ENCODE measurements at places on chromosomes 16 and 17.

- peak; percentile 74 for DNase-seq
Measured at GRCh38 chr17:64259922-64260321, 3.1 kb downstream of the TEX2 start.

GRCh38 chr17:76793775-76794174 is 55.9 kb downstream of the MFSD11 start:
- peak; percentile 15 for DNase-seq

GRCh38 chr17:31467502-31468256 is 76.2 kb downstream of the RAB11FIP4 start:
- DNase-seq = no peak

GRCh38 chr17:38749223-38750043 is 1.3 kb upstream of the PCGF2 start:
- DNase-seq = peak; percentile 70

- DNase-seq = no peak
Measured at GRCh38 chr17:17888371-17888770, 51.6 kb upstream of the SREBF1 start.

- DNase-seq = no peak
Measured at GRCh38 chr16:21060027-21060510, 90.6 kb downstream of the DNAH3 start.

GRCh38 chr16:61681124-61681523 is 355.1 kb downstream of the CDH8 start:
- DNase-seq = no peak

DNA sequence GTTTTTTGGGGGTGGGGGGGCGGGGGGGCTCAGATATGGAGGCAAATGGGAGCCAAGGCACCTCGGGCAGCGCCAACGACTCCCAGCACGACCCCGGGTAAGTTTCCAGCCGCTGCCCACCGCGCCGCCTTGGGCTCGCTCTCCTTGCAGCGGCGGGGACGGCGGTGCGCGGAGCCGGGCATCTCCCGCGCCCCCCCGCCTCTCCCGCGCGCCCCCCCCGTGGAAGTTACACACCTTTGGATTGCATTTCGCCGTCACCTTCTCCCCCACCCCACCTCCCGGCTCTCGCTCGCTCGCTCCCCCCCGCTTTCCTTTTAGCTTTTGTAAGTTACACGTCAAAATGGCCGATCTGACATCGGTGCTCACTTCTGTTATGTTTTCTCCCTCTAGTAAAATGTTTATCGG is 387 bp downstream of the MSI2 start:
- peak; percentile 52 for DNase-seq

DNA sequence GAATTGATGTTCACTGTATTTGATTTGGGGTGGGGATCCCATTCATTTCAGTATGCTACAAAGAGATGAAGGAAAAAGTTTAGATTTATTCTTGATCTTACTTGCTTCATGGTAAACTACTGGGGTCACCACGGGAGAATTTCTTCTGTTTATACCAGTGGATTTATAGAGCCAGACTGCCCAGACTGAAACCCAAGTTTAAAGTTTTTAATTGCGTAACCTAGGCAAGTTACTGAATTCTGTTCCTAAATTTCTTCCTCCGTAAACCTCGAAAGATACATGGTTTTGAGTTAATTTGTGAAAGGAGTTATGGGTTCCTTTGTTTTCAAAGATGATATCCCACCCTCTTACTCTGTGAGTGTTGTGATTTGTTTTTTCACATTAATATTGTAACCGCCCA is 26.4 kb downstream of the PIGL start:
- DNase-seq = no peak

- DNase-seq = no peak
Measured at GRCh38 chr16:57022445-57022844, 33.1 kb downstream of the NLRC5 start.

DNA sequence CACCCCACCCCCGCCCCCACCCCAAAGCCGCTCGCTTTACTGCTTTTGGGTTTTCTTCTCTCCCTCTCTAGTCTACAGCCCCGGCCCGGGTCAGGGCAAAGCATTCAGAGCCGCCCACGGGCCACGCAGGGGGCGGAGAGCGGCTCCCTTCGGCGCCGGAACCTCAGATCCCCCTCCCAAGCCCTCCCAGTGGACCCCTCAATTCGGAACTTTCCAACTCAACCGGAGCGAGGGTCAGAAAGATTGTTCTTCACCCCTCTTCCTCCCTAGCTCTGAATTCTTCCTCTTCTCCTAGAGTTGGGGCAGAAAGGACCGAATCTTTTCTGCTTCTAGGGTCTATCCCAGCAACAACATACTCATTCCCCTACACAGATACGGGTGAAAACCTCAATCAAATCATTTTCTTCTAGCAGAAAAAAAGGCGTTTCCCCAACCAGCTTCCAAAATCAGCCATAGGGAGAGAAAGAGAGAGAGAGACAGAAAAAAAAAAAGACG is 1.0 kb downstream of the HOXB2 start:
- no peak for DNase-seq

- DNase-seq = no peak
Measured at GRCh38 chr17:63665527-63666214, 34.3 kb downstream of the LIMD2 start.

- no peak for DNase-seq
Measured at GRCh38 chr17:28567604-28568003, 3.7 kb downstream of the PIGS start.

GRCh38 chr17:38508570-38508950 is 80.3 kb downstream of the ARHGAP23 start:
- DNase-seq = peak; percentile 4

- DNase-seq = no peak
Measured at GRCh38 chr17:51044976-51045375, 75.7 kb downstream of the SPAG9 start.

- DNase-seq = no peak
Measured at GRCh38 chr16:78984324-78984723, 616.2 kb downstream of the MAF start.

GRCh38 chr16:56370875-56371659 is 54.3 kb downstream of the AMFR start:
- DNase-seq = peak; percentile 73

DNA sequence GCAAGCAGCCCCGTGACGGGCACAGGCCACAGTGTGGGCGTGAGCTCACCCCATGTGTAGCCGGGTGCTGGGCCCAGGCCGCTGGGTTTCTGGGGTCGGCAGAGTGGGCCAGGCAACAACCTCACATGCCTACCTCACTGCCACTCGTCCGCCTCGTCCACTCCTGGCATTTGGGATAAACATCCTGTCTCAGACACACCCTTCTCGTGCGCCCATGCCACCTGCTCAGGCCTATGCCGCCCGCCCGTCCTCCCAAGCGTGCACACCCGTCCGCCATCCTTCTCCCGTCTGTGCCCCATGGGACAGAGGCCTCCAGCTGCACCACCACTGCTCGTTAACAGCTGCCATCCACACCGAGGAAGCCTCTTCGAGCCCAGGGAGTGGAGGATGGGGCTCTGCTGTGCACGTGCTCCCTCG is 64.3 kb downstream of the KLHDC4 start:
- DNase-seq = no peak

GRCh38 chr17:305090-305976 is 47.3 kb downstream of the RPH3AL start:
- DNase-seq = no peak

- no peak for DNase-seq
Measured at GRCh38 chr16:72840631-72841381, 207.1 kb downstream of the ZFHX3 start.

DNA sequence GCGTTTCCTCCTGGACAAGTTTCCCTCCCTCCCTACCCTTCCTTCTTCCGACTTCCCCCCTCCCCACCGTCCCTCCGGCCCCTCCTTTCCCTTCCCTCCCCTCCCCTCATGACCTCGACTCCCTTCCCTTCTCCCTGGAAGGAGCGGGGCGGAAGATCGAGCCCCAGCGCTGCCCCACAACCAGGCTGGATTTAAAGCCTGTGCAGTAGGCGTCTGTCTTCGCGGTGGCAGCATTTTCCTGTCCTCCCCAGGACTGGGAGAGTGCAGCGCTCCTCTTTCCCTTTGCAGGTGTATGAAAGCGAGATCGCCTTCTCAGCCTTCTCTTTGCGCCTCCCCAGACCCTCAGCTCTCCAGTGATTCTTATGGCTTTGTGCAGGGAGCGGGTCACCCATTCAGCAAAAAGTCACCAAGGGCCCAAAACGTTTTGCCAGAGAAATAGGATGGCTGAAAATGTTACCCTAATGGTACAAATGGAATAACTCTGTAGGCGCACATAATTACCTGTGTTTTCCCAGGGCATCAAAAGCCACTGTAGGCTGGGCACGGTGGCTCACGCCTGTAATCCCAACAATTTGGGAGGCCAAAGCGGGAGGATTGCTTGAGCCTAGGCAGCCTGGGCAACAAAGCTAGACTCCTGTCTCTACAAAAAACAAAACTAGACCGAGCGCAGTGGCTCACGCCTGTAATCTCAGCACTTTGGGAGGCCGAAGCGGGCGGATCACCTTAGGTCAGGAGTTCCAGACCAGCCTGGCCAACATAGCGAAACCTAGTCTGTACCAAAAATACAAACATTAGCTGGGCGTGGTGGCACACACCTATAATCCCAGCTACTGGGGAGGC is 40.8 kb downstream of the SLFN12L start:
- no peak for DNase-seq

GRCh38 chr17:46720408-46720807 is 98.1 kb downstream of the WNT3 start:
- no peak for DNase-seq

DNA sequence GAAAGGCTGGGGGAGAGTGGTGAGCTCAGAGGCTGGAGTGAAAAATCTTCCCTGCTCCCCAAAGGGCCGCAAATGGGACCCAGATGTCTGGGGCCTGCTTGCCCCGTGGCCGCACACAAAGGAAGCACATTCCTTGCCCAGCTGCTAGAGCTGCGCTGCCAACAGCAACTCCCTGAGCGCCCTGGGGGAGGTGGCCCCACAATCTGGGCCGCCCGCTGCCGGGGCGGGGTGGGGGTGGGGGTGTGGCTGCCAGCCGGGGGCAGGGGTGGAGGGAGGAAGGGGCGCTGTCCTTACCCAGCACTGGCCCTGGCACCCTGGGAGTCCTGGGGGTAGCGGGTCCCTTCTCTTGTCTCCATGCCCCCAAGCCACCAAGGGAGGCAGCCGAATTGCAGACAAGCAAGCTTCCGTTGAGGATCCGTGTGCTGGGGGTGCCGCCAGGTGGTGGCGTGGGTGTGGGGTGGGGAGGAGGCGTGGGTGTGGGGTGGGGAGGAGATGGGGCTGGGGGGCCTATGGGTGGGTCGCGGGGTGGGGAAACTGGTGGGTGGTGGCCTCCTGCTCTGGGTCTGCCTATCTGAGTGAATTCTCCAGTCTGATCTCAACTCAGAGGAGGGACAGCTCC is 48.4 kb upstream of the PABPN1L start:
- DNase-seq = peak; percentile 90

GRCh38 chr17:68328676-68329075 is 37.4 kb downstream of the ARSG start:
- no peak for DNase-seq

- no peak for DNase-seq
Measured at GRCh38 chr16:83102336-83102735, 475.6 kb downstream of the CDH13 start.

- peak; percentile 47 for DNase-seq
Measured at GRCh38 chr16:67456391-67457081, 24.4 kb downstream of the ATP6V0D1 start.

DNA sequence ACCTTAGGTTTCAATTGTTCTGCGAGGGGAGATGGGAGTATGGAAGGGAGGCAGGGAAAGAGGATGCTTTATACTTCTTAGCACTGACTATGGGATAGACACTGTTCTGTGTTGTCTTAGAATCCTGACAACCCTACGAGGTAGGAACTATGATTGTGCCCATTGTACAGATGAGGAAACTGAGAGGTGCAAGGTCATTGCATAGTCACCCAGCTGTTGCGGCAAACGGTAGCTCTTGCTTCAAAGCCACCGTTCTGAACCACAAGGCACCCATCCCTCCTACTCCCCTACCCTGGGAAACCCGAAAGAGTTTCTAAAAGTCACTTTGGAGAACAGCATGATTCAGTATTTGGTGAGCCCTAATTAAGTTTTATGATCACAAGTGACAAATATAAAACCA is 7.5 kb downstream of the CCDC40 start:
- DNase-seq = no peak

- DNase-seq = peak; percentile 71
Measured at GRCh38 chr17:12665263-12666210, at the start of gene MYOCD. TSS of gene MYOCD (plus strand) at chr17:12665890. CDS start at chr17:12666189, 299 bp downstream.

GRCh38 chr16:10240854-10241613 is 58.8 kb upstream of the GRIN2A start:
- DNase-seq = no peak

- no peak for DNase-seq
Measured at GRCh38 chr17:2241823-2242222, 61.8 kb downstream of the SMG6 start.

DNA sequence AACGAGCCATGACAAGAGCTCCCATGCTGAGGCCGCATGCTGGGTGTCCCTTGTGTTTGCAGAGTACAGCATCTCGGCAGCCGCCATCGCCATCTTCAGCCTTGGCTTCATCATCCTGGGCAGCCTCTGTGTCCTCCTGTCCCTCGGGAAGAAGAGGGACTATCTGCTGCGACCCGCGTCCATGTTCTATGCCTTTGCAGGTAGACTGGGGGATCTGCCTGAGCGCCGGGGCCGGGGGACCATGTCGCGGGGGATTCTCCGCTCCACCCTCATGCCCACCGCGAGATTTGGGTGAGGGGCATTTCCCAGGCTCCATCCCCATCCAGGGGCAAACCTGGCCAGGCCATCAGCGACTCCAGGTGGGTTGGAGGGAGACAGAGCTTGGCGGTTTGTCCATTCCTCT is 10.7 kb downstream of the CACNG1 start:
- DNase-seq = no peak

DNA sequence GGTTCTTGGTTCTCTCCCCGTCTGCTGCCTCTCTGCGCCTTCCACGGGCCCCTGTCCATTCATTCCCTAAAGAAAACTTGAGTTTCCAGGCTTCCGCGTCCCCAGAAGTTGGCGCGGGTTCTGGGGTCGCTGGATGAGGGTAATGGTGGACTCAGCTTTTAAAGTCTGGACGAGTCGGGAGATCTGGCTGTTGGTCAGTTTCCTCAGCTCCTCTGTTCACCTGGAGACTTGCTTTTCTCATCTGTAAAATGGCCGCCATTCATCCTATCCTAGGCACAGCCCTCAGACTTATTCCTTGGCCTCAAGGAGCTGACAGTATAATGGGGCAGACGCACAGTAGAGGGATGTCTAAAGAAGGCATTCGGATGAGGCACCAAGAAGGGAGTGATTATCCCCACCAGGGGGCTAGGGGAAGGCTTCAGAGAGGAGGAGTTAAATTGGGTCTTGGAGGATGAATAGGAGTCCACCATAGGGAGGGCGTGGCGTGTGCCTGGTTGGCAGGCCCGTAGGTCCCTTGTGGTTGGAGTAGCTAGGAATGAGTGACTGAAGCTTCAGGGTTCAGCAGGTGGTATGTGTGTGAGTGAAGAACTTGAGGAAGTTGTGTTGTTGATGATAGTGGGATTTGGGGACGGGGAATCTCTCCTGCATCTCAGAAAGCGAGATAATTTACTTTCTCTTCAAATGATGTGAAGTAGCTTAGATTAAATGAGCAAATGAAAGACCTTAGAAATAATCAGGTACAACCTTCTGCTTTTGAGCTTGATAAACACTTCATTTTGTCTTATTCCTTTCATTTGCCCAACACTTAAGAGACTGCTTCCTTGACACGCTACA is 652 bp downstream of the VPS35L start:
- peak; percentile 61 for DNase-seq
